ENCODE measurements at places on chromosomes 16 and 17. TPM values are rescaled to one million over a fixed set of nuclear protein-coding genes. Genes with fewer than 3 reads are reported as not detected.

DNA sequence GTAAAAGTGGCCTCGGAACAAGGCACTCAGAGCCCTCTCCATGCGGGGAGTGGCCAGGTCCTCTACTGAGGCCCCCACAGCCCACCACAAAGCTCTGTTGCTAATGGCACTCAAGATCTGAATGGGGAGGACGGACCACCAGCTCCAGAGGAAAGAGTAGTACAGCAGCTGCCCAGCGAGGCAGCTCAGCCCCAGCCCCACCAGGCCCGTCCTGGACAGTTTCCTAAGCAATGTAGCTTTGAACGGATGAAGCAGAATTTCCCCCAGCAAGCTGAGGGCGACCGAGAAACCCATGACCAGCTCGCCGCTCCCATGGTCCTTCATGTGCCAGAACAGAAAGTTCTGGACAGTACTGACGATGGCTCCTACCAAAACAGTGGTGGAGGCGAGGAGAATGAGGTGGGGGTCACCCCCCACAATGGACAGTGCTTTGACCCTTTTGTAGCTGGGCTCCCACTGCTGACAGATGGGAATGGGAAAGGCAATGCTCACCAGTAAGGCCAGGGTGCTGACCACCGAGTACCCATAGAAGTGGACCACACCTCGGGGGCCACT is 1.5 kb downstream of the MFSD6L start:
- DNase-seq, result no peak
- H3K4me1 ChIP-seq, result no peaks in the 10 kb centered on the region
- peaks cover 5% of the 10 kb centered on the region for H3K27me3 ChIP-seq
- H3K36me3 ChIP-seq, result no peaks in the 10 kb centered on the region

DNA sequence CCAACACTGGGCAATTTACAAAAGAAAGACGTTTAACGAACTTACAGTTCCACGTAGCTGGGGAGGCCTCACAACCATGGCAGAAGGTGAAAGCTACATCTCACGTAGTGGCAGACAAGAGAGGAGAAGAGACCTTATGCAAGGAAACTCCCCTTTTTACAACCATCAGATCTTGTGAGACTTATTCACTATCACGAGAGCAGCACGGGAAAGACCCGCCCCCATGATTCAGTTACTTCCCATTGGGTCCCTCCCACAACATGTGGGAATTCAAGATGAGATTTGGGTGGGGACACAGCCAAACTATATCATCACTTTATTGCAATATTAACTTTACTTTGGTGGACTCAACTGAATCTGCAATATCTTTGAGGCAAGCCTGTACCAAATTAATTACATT is 11.9 kb upstream of the ENGASE start:
- no peaks in the 10 kb centered on the region for H3K36me3 ChIP-seq
- DNase-seq, result no peak
- H3K27me3 ChIP-seq, result no peaks in the 10 kb centered on the region
- no peak overlapping the region for H3K4me3 ChIP-seq
- H3K4me1 ChIP-seq, result no peaks in the 10 kb centered on the region

- DNase-seq, result no peak
- no peaks in the 10 kb centered on the region for H3K27me3 ChIP-seq
- H3K36me3 ChIP-seq, result no peaks in the 10 kb centered on the region
- no peak overlapping the region for H3K4me3 ChIP-seq
- no peak overlapping the region for H3K27ac ChIP-seq
These were observed 7.7 kb upstream of the MPRIP start for GRCh38 chr17:17034496-17035075.

Gene ENO3
- total RNA-seq, result 5.1 TPM

GRCh38 chr17:62760059-62760944 is 47.8 kb downstream of the MARCHF10 start:
- no peaks in the 10 kb centered on the region for H3K27me3 ChIP-seq
- no peak overlapping the region for H3K4me3 ChIP-seq
- DNase-seq, result peak; percentile 69
- H3K36me3 ChIP-seq, result no peaks in the 10 kb centered on the region
- peaks cover 2% of the 10 kb centered on the region for H3K4me1 ChIP-seq
- H3K27ac ChIP-seq, result no peak overlapping the region

DNA sequence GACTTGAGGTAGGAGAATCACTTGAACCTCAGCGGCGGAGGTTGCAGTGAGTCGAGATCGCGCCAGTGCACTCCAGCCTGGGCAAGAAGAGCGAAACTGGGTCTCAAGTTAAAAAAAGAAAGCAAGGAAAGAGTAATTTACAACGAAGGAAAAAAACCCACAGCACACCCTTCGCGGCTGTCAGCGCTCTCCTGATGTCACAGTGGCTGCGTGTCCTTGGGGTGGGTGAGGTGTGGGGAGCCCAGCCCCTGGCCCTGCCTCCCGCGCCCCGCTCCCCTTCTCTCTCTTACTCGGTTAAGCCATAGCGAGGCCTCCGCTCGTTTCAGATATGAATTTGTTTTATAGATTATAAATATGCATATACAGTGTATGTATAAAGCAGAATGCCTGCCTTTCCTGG is 740 bp upstream of the JPT2 start:
- H3K4me1 ChIP-seq, result peaks cover 12% of the 10 kb centered on the region
- no peak overlapping the region for H3K4me3 ChIP-seq
- no peak overlapping the region for H3K27ac ChIP-seq
- H3K27me3 ChIP-seq, result no peaks in the 10 kb centered on the region
- DNase-seq, result no peak

GRCh38 chr16:31487071-31487719 is 4.3 kb downstream of the SLC5A2 start:
- H3K4me3 ChIP-seq, result peak overlapping the region; percentile 35
- no peak for DNase-seq
- H3K4me1 ChIP-seq, result peaks cover 11% of the 10 kb centered on the region
- no peaks in the 10 kb centered on the region for H3K36me3 ChIP-seq

- no peaks in the 10 kb centered on the region for H3K27me3 ChIP-seq
- DNase-seq, result peak; percentile 91
- peak overlapping the region; percentile 75 for H3K4me3 ChIP-seq
- peak overlapping the region; percentile 99 for H3K27ac ChIP-seq
- H3K36me3 ChIP-seq, result no peaks in the 10 kb centered on the region
These were observed 1.3 kb upstream of the TUBB3 start for GRCh38 chr16:89921702-89922476.

Gene NUDT7
- total RNA-seq, result 6.2 TPM

Gene HS3ST3B1
- not detected for total RNA-seq

DNA sequence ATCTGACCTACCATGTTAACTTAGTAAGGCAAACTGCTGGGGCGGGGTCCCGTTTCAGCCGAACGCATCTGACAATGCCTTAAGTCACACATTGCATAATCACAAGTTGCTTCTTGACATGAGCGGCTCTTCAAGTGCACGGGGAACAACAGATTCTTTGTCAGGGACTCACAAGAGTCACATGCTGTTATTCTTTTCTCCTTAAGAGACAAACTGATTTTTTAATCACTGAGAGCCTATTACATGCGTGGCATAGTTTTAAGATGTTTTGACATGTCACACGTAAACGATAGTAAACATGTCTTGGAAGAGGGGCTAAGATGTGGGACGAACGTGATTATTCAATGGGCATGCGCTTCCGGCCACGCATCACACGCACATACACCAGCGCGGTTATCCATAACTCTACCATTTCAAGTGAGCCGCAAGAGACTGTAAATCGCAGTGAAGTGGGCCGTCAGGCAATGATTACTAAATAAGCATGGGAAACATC is 63.4 kb downstream of the ADCY9 start:
- DNase-seq, result no peak
- peaks cover 17% of the 10 kb centered on the region for H3K4me1 ChIP-seq
- H3K4me3 ChIP-seq, result no peak overlapping the region
- H3K27ac ChIP-seq, result no peak overlapping the region
- no peaks in the 10 kb centered on the region for H3K36me3 ChIP-seq

Data from endothelial cell of umbilical vein (primary cell).